Psoas muscle (tissue), 8 donors: ENCODE measurements at places on chromosomes 16 and 17. TPM values are rescaled to one million over a fixed set of nuclear protein-coding genes. Genes with fewer than 3 reads are reported as not detected.

GRCh38 chr17:78391843-78392242 is 13.4 kb downstream of the PGS1 start:
- DNase-seq, result no peak

DNA sequence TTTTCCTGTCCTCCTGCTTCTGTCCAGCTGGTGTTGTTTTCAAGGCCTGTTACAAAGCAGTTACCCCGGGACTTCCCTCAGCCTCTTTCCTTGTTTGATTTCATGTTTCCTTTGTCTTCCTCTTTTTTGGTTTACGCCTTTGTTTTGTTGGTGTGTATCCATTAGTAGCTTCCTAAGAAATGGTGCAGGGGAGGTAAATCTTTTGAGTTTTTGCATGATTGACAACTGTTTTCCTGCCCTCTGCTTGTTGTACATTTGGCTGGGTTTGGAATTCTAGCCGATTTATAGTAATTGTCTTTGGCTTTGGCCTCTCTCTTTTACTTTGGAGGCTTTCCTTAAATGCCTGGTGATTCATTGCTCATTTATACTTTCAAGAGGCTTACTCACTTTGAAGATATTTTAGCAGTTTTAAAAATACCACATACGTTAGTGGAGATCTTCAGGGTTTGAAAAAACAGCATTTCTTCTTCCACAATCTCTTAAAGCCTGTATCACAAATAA is 32.8 kb downstream of the DNAH2 start:
- no peak for DNase-seq

DNA sequence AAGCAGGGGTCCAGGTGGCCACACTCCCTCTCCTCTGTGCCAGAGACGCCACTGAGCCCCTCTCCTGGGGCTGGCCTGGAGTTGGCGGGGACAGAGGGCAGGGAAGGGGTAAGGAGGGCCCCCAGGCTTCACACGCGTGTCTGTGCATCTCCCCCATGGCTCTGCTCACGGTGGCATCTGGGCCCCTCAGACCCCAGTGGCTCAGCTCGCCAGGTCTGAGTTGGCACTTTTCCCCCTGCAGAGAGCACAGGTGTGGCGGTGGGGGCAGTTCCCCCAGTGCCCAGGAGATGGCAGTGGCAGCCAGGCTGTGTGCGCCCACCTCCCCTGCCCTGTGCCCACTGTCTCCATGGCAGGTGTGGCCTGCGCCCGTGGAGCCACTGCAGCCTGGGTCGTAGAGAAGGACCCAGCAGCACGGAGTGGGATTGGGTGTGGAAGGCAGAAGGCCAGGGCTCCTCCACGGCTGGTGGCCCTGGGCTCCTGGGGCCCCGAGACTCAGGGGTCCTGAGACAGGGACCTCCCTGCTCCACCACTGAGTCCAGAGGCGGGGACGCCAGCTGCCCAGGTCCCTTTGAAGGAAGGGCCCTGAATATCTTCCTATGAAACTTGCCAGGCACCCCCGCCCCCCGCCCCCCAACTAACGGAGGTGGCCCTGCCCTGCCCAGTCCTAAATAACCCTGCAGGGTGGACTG is 4.3 kb upstream of the APRT start:
- no peak for DNase-seq

GRCh38 chr17:41521574-41522261 is 3.0 kb upstream of the KRT15 start:
- no peak for DNase-seq

DNA sequence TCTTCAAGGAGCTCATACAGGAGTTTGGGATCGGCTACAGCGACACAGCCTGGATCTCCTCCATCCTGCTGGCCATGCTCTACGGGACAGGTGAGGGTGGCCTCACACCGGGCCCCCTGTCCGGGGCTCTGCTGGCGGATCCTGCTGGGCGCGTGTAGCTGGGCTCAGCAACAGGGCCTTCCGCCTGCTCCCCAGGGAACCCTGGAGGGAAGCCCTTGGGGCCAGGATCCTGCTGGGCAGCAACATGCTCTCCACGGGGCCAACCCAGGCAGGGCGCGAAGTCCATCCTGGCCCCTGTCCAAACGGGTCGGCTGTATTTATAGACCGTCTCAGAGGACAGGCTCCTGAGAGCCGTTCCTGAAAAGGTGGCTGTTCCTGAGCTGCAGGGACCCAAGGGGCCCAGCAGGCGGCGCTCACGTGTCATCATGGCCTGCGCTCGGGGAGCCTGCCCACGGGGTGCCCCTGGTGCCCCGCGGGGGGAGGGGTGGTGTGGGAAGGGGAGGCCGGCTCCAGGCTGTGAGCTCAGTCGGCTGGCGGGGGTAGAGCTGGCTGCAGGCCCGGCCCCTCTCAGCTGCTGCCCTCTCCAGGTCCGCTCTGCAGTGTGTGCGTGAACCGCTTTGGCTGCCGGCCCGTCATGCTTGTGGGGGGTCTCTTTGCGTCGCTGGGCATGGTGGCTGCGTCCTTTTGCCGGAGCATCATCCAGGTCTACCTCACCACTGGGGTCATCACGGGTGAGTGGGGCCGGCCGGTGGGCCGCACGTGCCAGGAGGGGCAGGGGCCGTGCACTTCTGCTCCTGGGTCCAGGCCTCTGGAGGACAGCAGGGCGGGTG is 7.5 kb downstream of the SLC16A3 start:
- peak; percentile 81 for DNase-seq

The CPHXL2 gene
- not detected for total RNA-seq

DNA sequence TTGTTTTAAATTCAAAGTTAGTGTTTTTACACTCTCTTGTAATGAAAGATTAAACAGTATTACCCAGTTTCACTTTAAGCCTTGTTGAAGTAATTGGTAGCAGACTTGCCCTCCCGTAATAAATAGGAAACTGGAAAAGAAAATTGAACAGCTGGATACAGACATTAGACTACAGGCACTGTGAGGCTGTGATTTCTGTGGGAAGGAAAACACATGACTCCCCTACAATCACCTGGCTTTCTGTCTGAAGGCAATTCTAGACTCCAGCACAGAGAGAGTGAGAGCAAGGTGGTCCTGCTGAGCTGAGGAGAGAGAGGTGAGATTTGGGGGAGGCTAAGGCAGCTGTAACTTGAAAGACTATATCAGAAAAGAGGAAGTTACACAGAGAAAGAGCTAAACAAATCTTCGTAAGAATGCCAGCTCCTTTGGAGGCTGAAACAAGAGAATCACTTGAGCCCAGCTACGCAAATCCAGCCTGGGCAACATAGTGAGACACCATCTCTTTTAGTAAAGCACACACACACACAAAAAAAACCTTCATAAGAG is 57.8 kb upstream of the CDYL2 start:
- no peak for DNase-seq

DNA sequence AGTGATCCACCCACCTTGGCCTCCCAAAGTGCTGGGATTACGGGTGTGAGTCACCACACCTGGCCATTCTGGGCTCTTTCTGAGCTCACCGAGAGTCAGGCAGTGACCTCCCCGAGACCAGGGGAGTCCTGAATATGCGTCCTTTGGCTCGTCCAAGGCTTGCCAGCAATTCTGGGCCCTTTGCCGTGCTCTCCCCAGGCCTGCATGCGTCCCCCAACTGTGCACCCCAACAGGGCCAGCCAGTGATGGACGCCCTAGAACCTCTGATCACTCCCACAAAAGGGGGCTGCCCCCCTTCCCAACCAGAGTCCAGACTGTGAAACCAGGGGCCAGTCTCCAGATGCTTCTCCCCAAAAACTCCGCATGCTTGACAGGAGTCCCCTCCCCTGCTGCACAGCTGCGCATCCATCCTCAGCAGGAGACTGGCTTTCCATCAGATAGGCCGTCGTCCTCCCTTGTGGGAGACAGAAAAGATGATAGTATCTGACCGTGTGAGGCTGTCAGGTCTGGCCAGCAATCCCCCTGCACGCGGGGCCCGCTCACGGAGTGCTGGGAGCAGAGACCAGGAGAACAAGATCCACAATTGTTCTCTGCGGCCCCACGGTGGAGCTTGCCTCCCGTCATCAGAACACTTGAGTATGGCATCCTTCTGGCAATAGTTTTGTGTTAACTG is 15.5 kb downstream of the HS3ST6 start:
- DNase-seq, result no peak

GRCh38 chr16:47664653-47665325 is 203.7 kb downstream of the PHKB start:
- no peak for DNase-seq

DNA sequence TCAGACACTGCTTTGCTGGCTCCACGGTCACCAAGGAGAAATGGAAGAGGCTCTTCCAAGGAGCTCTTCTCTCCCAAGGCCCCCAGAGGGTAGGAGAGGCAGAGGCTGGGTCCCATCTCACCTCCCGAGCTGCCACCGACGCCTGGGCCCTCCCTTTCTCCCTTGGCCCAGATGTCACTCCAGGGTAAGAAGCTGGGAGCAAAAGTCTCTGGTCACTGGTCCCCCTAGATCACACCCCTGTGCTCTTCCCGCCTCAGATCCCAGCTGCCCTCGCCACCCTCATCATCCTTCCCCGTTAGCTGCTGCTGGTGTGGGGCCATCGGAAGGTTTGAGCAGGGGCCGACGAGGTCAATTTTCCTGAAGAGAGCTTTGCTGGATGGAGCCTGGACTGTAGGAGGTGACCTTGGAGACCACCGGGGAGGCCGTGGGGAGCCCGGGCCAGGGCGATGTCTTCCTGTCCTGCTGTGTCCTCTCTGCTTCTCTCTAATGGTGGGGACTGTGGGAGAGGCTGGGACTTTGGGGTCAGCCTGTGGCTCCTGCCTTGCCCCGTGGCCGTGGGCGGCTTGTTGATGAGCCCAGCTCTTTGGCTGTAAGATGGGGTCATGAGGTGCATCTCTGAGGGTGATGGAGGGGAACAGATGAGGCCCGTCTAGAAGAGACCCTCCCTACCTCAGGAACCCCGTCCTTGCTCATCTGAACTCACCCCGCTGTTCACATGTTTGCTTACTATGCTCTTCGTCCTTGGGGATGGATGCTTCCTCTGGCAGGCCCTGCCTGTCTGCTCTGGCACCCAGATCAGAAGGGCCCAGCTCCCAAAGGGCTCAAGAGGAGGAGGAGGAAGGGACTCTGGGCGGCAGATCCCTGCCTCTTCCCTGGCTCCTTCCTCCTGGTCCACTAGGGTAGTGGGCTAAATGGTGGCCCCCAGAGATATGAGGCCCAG is 11.4 kb upstream of the RHBDF2 start:
- DNase-seq, result no peak

GRCh38 chr16:86410081-86410480 is 100.2 kb upstream of the FOXF1 start:
- DNase-seq, result no peak

DNA sequence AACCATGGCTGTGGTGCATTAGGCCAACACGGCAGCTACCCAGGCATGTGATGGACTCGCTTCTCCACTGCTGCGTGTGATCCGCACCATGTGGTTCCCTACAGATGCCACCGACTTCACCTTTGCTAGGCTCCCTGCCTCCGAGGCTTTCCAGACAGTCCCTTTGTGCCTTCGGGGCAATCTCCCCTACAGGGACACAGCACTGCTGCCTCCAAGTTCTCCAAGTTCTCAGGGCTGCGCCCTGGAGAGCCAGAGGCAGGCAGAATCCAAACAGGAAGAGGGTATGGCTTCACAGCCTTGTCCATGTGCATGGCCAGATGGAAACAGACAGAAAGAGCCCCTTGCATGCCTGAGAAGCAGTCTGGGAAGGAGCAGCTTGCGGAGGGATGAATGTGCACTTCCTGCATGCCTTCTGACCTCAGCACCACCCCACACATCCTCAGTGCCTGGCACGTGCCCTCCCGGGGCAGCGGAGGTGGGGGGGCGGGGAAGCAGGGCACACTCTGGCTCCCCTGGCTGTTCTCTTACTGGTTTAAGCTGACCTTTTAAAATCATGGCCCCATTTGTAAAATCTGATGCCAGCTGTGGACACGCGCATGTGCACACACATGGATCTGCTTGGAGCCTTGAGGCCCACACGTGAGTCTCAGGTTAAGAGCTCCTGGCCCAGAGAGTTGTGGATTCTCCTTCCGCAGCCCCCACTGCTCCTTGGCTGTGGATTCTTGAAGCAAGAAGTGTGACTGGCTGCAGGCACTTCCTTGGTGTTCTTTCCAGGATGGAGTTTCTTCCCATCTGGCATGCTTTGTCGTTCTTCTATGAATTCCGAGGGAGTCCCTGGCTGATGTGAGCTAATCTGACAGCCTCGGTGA is 55.3 kb upstream of the MTSS2 start:
- DNase-seq, result no peak

- no peak for DNase-seq
Measured at GRCh38 chr16:25064937-25065336, 46.6 kb upstream of the LCMT1 start.

The FA2H gene
- not detected for total RNA-seq

DNA sequence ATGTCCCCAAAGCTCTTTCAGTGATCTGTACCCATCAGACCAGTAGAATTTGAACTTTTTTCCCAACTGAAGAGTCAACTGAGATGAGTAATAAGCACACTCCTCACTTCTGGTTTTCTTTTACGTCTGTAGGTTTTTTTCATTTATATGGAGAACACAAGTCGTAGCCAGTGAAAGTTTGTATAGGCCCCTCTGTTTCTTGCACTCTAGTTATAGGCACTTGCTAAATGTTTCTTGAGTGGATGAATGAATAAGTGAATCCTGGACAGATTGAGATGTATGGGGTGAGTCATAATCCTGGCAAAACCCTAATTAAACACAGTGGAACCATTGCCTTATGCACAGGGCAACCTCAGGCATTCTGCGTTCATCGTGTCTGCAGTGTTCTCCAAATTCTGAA is 193.7 kb upstream of the TBX2 start:
- DNase-seq, result no peak

The ARHGAP44 gene
- total RNA-seq, result 3.4 TPM
